ENCODE measurements at places on chromosomes 5 and 9.

DNA sequence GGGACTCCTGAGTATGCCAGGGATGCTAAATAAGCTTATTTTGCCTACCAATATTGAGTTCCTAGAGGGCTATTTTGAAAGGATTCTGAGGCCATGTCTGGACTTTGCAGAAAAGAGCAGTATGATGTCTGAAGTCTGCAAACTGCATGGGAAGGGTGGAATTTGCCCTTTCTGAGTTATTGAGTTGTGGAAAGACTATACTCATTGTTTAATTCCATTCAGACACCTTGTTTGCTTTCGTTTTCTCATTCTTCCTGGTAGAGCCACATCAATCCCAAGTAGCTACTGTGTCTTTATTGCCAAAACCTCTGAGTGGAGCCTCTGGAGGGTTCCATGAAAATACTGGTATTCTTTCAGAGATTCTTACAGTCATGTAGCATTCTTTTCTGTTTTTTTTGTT is 50.9 kb upstream of the PPP1R2B start:
- no peak for DNase-seq

DNA sequence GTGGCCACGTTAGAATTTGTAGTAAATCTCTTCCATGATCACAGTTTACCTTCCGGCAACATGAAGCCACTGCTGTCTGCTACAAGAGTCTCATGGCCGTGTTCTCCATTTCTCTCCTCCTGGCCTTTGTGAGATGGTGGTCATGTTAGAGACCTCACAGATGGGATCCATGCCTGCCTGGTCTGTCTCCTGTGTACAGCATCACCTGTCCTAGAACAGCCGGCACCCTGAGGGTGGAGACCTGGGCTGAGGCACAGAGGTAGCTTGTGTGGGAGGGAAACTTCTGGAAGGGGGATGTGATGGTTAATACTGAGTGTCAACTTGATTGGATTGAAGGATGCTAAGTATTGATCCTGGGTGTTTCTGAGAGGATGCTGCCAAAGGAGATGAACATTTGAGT is 3.1 kb upstream of the FCN2 start:
- no peak for DNase-seq

DNA sequence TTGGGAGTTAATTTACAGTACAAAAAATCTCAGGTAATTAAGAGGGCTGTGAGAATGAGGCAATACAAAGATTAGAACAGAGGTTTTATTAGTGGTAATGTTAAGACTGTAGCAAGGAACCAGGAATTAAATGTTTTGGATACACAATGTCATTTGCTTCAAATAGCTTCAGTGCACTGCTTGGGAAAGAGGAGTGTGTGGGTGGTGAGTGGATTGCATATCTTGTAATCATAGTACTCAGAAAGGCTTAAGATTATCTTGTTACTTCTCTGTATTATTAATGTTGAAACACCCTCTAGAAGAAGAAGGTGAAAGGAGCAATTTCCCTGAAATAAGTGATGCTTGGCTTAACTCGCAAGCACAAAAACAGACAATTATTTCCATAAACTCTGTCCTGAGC is 21.0 kb upstream of the TBCA start:
- DNase-seq: no peak

- no peak for DNase-seq
These were observed 501.0 kb downstream of the BNC2 start for GRCh38 chr9:16369427-16369826.

- no peak for DNase-seq
These were observed 72.0 kb downstream of the FCHO2 start for GRCh38 chr5:73027816-73028215.

DNA sequence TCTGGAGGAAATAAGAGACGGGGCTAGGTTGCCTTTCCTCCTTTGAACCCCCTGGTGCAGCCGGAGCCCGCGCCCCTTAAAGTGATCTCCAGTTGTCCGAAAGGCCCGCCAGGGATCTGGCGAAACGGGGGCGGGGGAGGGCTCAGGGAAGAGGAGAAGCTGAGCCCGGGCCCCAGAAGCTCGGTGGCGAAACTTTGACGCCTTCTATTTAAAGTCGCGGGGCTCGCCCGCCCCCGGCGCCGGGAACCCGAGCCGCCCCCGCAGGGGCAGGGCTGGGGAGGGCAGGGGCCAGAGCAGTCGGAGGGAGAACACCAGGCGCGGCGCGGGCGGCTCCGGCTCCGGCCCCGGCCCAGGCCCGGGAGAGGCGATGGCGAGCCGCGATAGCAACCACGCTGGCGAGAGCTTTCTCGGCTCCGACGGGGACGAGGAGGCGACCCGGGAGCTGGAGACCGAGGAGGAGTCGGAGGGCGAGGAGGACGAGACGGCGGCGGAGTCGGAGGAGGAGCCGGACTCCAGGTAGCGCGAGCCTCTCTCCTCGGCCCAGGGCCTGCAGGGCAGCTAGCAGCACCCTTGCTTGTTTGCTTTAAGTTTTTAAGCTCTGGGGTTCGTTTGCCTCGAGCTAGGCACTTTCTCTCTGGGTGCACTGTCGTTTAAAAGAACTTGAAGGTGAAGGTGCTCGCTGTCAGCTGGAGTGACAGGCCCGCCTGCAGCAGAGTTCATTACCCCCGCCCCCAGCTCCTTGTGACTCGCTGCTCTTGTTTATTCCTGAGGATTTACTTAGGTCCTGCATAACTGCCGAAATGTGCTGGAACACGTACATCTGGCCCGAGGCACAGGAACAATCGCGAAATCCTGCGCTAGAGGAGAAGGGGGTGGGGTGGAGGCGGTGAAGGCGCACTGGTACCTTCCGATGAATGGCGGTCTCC is at the start of gene CMYA5:
Gene CMYA5, plus strand, starts transcription at position 296 of the 926 bp plus-strand sequence. Its CDS starts 72 bp downstream, at position 368.
- DNase-seq: no peak

GRCh38 chr5:135233477-135233876 is 165.6 kb downstream of the MACROH2A1 start:
- no peak for DNase-seq

- no peak for DNase-seq
These were observed 18.9 kb upstream of the PFDN1 start for GRCh38 chr5:140321796-140322195.

GRCh38 chr9:36720043-36720442 is 147.3 kb downstream of the MELK start:
- no peak for DNase-seq

DNA sequence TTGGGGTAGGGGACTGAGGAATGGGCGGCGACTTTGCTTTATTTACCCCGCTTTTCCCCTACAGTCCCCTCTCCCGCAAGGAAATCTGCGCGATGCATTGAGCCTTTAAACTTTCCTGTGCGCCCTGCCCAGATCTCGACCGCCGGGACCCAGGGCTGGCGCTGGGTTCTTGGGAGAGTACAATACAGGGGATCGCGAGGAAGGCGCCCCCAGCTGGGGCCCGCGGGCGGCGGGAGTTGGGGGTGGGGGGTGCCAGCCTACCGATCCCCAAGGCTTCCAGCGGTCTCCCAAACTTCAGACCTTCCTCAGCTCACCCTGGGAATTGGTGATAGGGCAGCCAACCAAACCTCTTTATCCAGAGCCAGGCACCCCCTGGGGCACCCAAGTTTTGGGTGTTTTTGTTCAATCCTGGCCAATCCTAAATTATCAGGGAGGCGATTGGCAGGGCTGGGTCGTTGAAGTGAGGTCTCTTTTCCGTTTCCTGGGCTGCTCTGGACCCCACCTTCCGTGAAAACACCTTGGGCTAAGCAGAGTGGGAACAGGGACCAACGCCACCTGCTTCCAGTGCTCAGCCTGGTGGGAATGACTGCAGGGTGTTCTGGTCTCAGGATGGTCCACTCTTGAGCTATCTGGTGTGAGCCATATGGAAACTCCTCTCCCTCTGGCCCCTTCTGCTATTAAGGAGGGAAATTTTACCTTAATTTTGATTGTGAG is 51.4 kb upstream of the DAB2IP start:
- no peak for DNase-seq

GRCh38 chr9:118017607-118018122 is 313.5 kb downstream of the TLR4 start:
- no peak for DNase-seq

DNA sequence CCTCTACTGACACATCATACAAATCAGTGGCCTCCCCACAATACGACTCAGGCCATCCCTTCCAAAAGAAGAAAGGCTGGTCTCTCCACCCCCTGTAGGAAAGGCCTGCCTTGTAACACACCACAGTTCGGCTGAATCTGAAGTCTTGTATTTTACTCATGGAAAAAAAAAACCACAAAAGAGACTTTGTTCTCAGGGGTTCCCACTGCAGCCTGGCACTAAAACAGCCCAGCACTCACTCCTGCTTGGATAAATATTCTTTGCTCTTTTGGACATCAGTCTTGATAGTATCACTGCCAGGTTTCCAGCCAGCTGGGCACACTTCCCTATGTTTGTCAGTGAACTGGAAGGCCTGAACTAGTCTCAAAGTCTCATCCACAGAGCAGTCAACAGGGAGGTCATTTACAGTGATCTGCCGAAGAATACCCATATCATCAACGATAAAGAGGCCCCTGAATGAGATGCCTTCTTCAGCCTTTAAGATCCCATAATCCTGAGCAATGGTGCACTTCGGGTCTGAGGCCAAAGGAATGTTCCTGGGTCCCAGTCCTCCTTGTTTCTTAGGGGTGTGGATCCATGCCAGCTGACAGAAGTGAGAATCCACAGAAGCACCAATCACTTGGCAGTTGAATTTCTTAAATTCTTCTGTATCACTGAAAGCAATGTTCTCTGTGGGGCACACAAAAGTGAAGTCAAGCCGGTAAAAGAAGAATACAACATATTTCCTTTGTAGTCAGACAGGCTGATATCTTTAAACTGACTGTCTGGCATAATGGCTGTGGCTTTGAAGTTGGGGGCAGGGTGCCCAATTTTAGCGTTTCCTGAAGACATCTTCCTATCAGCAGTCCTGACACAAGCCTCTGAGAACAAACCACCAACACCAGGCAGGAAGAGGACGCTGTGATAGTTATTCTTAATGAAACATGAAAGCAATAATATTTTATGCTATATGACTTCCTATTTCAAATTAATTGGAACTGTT is 198.1 kb downstream of the LURAP1L start:
- DNase-seq: no peak

- DNase-seq: no peak
These were observed 29.9 kb upstream of the TCF7 start for GRCh38 chr5:134084570-134084969.

DNA sequence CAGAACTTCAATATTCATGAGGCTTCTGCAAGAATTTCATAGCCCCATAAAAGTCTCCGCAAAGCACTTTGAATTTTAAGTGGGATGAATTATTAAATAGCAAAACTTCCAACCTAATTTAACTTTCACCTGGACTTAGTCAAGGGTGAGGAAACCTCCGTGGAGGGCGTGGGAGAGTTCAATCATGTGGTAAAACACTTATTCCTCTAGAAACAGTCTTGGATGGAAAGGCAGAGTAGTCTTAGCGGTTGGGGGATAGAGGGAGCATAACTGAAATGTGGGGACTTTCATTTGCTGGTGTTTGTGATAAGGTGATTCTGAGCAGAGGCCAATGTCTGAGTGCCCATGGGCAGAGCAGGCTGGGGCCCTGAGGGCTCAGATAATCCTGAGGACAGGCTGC is 241.9 kb downstream of the IRX1 start:
- DNase-seq: no peak

DNA sequence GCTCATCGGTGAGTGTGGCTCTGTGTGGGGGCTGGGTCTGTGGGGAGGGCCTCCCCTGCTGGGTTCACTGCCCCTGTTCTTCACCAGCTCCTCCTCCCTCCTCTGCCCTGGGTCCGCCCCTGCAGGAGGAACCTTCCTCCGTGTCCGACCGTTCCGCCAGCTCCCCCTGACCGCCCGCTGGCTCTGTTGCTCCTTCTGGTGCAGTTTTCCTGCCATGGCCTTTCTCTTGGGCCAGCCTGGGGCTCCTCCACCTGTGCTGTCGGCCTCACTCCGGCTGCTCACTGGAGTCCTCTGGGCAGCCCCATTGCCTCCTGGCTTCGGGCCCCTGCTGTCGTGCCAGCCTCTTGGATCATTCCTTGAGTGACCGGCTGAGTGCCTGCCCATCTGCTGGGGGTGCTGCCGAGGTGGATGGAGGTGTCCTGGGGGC is 12.3 kb downstream of the RNU6ATAC start:
- no peak for DNase-seq

GRCh38 chr9:97365634-97366033 is 46.3 kb upstream of the TDRD7 start:
- no peak for DNase-seq

DNA sequence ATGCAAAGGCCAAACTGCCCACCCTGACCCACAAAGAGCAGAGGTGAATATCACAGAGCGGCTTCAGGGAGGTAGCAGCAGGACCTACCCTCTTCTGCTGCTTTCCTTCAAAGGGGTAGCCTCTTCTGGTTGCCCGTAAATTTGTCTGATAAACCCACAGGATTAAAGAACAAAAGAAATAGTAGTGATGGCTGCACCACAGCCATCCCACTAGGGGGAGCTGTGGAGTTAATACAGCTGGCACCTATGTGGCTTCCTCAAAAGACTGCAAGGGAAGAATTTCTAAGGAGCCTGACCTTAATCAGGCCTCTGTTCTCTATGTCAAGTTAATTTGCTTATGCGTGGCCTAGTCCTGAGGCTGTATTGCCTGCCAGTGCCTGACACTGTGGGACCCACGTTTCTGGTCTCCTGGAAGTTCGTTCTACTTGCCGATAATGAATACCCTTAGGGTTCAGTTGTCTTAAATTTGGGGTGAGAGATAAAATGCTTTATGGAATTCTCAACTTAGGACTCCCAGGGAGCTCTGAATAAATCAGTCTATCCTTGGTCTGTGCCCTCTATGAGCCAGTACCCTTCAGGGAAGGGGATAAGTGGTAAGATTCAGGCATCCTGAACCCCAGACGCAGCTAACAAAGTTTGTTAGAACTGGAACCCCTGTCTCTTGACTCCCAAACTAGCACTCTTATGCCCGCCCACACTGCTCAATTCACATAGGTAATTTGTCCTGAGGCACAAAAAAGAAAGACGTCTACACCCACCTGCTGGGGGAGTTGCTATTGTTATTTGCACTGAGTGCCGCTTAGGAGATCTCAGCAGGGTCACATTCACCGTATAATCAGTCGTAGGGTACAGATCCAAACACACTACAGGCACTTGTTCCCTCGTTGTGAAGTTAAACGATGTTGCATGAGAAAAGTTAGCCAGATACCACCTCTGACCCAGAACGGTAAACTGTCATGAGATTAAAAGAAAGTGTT is 77.1 kb downstream of the SUSD1 start:
- DNase-seq: peak; percentile 53

GRCh38 chr9:96044401-96044800 is 168.9 kb downstream of the ERCC6L2 start:
- DNase-seq: no peak

- peak; percentile 14 for DNase-seq
These were observed 157.7 kb upstream of the GNA14 start for GRCh38 chr9:77805810-77806209.

All from NCI-H1092 treated with DMSO at 0.1 percent for 48 hours (cell line).